ENCODE measurements at places on chromosomes 6 and 20.

DNA sequence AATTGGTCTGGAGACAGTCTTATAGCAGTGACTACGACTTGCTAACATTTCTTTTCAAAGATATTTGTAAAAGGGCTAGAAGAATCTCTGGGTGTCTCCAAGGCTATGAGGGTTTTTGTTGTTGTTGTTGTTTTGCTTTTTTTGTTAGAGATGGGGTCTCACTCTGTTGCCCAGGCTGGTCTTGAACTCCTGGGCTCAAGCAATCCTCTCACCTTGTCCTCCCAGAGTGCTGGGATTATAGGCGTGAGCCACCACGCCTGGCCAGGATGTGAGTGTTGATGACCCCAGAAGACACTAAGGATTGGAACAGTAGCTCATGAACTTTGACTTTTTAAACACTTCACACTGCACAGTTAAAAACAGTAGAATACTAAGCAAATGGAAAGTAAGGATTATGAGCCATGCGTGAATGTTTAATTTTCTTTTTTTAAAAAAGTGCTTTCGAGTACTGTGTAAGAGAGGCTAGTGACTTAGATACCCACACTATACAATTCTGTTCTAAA lies 76.4 kb downstream of the GCNT2 start:
- H3K4me1 ChIP-seq = no peaks in the 10 kb centered on the region
- no peak overlapping the region for H3K27ac ChIP-seq
- no peaks in the 10 kb centered on the region for H3K27me3 ChIP-seq

- H3K27me3 ChIP-seq = no peaks in the 10 kb centered on the region
- no peak for DNase-seq
- H3K27ac ChIP-seq = no peak overlapping the region
Observed at GRCh38 chr6:36949636-36950035, 4.9 kb upstream of the PI16 start.

DNA sequence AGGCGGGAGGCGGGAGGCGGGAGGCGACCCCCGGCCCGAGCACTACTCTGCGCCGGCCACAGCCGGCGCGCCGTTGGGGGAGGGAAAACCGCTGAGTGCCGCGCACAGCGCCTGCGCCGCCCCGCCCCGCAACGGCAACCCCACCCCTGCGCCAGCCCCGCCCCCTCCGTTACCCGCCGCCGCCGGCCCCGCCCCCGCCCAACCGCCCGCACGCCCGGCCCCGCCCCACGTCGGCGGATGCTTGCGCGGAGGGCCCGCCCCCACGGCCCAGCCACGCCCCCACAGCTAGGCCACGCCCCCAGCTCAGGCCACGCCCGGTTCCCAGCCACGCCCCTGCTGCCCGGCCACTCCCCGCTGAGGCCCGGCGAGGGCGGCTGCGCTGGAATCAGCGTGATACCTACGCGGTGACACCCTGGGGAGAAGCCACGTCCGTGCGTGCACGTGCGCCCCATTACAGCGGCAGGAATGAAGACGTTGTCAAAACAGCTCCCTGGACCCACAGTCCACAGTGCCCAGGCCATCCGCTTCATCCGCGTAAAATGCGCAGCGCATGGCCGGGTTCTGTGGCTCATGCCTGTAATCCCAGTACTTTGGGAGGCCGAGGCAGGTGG lies at the start of gene TCFL5:
Gene TCFL5 (minus strand): TSS at position 97 of the 611 bp plus-strand sequence. CDS start 152 bp downstream, outside the sequence.
- peak within 1 kb of the TSS; percentile 78 for H3K4me3 ChIP-seq
- no peak within 1 kb of the TSS for H3K27ac ChIP-seq
- peaks cover 3% of the 10 kb centered on the region for H3K36me3 ChIP-seq
- peaks cover 22% of the 10 kb centered on the region for H3K4me1 ChIP-seq
- DNase-seq = peak; percentile 95
- peaks cover 13% of the 10 kb centered on the region for H3K27me3 ChIP-seq

DNA sequence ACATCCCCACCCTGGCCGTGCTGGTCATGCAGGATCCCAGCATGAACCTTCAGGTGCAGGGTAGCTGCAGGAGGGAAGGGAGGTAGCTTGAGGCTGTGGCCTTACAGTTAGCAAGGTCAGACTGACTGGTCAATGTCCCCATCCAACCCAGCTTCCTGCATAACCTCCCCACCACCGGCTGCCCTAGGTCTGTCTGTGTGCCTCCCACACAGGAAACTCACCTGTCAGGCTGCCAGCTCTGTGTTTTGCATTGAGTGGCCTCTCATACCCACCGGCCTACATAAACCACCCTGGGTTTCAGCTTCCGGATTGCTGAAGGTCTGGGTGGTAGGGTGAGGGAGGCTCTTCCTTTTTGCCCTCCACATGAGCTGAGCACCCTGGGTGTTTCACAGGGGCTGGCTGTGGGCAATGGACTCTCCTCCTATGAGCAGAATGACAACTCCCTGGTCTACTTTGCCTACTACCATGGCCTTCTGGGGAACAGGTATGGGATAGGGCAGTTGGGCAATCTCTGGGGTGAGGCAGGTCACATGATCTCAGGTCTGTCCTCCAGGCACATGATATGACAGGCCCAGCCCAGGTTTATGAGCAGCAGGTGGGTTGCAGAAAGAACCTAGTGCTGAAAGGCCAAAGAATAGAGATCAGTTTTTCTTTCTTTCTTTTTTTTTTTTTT lies 1.8 kb downstream of the CTSA start:
- no peak overlapping the region for H3K27ac ChIP-seq
- DNase-seq = no peak
- H3K4me1 ChIP-seq = peaks cover 24% of the 10 kb centered on the region
- peak overlapping the region; percentile 97 for H3K4me3 ChIP-seq

GRCh38 chr6:14948586-14949245 lies 297.2 kb upstream of the JARID2 start:
- no peak for DNase-seq
- H3K27ac ChIP-seq = peak overlapping the region; percentile 69
- no peaks in the 10 kb centered on the region for H3K36me3 ChIP-seq

DNA sequence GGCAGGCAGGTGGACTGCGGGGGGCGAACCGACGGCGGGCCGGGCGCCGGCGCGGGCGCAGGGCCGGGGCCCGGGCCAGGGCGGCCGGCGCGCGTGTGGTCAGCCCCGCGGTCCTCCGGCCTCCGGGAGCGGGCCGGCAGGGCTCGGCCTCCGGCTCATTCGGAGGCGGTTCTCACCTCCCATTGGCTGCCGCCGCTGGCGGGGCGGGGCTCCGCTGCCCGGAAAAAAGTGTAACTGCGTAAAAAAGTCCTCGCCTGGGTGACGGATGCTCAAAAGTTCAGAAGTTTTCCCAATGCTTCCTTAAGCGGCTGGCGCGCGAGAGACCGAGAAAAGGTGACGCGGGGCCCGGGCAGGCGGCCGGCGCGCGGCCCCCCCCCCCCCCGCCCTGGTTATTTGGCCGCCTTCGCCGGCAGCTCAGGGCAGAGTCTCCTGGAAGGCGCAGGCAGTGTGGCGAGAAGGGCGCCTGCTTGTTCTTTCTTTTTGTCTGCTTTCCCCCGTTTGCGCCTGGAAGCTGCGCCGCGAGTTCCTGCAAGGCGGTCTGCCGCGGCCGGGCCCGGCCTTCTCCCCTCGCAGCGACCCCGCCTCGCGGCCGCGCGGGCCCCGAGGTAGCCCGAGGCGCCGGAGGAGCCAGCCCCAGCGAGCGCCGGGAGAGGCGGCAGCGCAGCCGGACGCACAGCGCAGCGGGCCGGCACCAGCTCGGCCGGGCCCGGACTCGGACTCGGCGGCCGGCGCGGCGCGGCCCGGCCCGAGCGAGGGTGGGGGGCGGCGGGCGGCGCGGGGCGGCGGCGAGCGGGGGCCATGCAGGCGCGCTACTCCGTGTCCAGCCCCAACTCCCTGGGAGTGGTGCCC lies at the start of gene FOXC1:
Gene FOXC1 (plus strand): TSS at position 268 of the 849 bp plus-strand sequence. CDS start 531 bp downstream, at position 799.
- H3K27ac ChIP-seq = no peak within 1 kb of the TSS
- DNase-seq = peak; percentile 67
- peak within 1 kb of the TSS; percentile 89 for H3K4me3 ChIP-seq

GRCh38 chr6:27138837-27139755 lies 108.4 kb upstream of the PRSS16 start:
- H3K27me3 ChIP-seq = peaks cover 11% of the 10 kb centered on the region
- H3K27ac ChIP-seq = peak overlapping the region; percentile 100
- DNase-seq = peak; percentile 66
- peaks cover 51% of the 10 kb centered on the region for H3K4me1 ChIP-seq
- H3K36me3 ChIP-seq = peaks cover 3% of the 10 kb centered on the region

DNA sequence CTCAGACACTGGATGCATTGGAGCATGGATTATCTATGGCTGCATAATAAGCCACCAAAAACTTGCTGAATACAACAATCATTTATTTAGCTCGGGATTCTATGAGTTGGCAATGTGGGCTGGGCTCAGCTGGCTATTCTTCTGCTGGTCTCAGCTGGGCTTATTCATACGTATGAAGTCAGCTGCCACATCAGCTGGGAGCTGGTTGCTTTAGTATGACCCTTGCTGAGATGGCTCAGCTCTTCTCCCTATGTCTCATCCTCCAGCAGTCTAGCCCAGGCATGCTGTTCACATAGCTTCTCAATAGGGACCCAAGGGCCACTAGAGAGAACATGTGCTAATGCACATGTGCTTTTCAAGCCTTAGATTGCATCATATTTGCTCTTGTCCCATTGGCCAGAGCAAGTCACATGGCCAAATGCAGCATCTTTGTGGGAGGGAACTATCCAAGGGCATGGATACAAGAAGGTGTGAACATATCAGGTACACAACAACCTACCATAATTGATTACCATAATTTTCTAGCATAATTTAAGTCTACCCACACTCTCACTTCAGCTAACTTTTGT lies 444.6 kb downstream of the KIF16B start:
- no peaks in the 10 kb centered on the region for H3K36me3 ChIP-seq
- DNase-seq = no peak
- H3K4me1 ChIP-seq = peaks cover 12% of the 10 kb centered on the region
- H3K27me3 ChIP-seq = no peaks in the 10 kb centered on the region
- no peak overlapping the region for H3K27ac ChIP-seq
- no peak overlapping the region for H3K4me3 ChIP-seq

GRCh38 chr6:170075659-170076223 lies 215.1 kb downstream of the DLL1 start:
- DNase-seq = no peak
- peaks cover 14% of the 10 kb centered on the region for H3K4me1 ChIP-seq
- peak overlapping the region; percentile 12 for H3K27ac ChIP-seq

- H3K36me3 ChIP-seq = no peaks in the 10 kb centered on the region
- no peak overlapping the region for H3K27ac ChIP-seq
- DNase-seq = no peak
Observed at GRCh38 chr6:3911130-3911529, 62.0 kb downstream of the FAM50B start.

DNA sequence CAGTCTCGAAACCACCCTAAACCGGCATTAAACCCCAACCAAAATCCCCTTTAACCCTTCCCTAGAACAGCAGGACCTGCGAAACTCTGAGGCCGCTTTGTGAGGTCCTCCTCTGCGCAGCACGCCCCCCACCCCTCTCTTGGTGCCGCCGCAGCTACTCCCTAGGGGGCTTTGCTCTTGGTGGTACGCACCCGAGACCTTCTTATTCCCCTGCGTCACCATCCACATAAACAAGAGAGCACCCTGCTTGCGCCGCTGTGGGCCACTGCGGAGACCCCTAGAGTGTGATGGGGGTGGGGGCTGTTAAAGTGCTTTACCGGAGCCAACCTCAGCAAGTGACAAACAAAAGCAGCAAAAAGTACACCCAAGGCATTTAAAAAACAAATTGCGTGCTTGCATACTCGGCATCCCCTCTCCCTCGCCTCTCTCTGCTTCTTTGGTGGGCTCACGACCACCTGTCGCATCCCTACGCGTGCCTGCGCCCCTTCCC lies 502 bp upstream of the GNAS start:
- no peak for DNase-seq
- peaks cover 29% of the 10 kb centered on the region for H3K4me1 ChIP-seq
- H3K27me3 ChIP-seq = peaks cover 94% of the 10 kb centered on the region
- H3K4me3 ChIP-seq = peak overlapping the region; percentile 95
- H3K36me3 ChIP-seq = peaks cover 6% of the 10 kb centered on the region
- no peak overlapping the region for H3K27ac ChIP-seq

- no peaks in the 10 kb centered on the region for H3K36me3 ChIP-seq
- peaks cover 7% of the 10 kb centered on the region for H3K27me3 ChIP-seq
- no peak overlapping the region for H3K27ac ChIP-seq
Observed at GRCh38 chr6:3898265-3898994, 49.3 kb downstream of the FAM50B start.

DNA sequence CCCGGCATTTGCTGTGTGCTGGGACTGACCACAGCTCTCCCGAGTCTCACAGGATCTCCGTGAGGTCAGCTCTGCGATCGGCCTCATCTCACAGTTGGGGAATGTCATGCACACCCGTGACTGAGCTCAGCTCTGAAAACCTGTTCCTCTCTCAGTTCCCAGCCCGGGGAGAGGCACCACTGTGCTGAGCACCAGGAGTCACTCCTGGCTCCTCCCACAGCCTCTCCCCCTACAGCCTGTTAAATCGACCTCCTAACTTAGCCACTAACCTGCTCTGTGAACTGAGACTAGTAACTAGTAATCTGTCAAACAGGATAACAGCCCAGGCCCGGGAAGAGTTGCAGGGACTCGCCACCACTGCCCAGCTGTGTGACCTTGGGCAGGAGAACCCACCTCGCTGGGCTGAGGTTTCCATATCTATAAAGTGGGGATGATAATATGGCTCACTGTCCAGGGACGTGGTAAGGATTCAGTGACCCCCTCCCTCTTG lies 20.1 kb upstream of the NOL4L start:
- no peak overlapping the region for H3K27ac ChIP-seq
- no peak overlapping the region for H3K4me3 ChIP-seq
- H3K36me3 ChIP-seq = no peaks in the 10 kb centered on the region
- peaks cover 4% of the 10 kb centered on the region for H3K27me3 ChIP-seq
- peaks cover 10% of the 10 kb centered on the region for H3K4me1 ChIP-seq

All from neural crest cell (in vitro differentiated cells).